Muscle of back (tissue), 13 donors: ENCODE measurements at places on chromosomes 12 and 14. TPM values are rescaled to one million over a fixed set of nuclear protein-coding genes. Genes with fewer than 3 reads are reported as not detected.

The CCDC175 gene
- not detected for polyA plus RNA-seq

- no peak for DNase-seq
Observed at GRCh38 chr12:38998887-38999482, 93.6 kb upstream of the CPNE8 start.

DNA sequence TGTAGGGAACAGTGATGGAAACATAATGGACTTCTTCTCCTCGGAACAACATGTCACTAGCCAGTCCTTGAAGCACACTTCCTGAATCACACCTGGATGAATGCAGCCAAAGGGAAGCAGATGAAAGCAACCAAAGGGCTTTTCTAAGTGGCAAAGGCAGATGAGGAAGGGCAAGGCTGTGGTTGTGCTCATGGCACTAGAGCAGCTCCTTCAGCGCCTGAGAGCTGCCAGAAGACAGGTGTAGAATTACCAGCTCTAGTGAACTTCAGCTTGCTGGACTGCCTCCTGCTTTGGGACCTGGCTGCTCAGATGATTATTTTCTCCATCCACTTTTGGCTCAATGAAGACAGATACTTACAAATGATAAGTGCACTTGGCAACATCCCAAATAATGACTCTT lies 1372.1 kb upstream of the SEL1L start:
- DNase-seq, result no peak

DNA sequence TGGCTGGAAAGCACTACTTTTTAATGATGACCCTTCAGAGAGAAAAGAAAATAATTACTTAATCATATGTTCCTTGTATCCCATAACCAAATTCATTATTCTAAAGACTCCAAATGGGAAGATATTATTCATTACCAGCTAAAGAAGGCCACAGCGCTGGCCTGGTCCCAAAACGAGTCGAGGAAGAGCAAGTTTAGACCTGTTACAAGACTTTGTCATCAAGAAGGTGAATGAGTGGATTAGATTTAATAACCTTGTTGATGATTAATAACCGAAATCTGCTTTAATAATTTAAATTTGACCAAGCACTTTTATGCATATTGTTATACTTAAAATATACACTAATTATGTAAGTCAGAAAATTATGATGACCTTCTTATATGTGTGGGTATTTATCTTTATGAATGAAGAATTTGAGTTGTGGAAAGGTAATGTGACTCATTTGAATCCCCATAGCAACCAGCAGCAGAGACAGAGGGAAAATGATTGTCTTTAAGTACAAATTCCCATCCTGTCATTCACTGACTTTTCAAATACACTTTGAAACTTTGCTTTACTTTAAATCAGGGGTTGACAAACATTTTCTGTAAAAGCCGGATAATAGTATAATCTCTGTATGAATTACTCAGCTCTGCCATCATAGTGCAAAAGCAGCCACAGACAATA lies 200.3 kb upstream of the NPAS3 start:
- no peak for DNase-seq

The UNG gene
- 24.0 TPM for polyA plus RNA-seq

The HOMEZ gene
- 11.1 TPM for polyA plus RNA-seq

The KRT6C gene
- not detected for polyA plus RNA-seq

DNA sequence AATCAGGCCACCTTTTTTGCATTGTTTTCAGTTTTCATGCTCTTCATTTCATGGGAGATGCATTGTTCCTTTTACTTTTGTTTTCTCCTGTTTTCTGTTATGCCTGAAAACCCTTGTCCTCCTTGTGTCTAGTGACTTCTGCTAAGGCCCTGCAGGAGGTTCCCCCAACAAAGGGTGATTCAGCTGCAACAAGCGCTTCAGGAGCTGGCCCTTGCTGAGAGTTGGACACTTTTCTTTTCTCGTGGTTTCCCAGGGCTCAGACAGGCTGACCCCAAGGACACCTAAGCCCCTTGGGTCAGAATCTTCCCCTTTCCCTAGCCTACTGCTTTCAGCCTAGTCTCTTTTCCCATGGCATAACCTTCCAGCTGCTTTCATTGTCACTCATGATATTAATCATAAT lies 98.9 kb downstream of the PLXNC1 start:
- no peak for DNase-seq

The MYH6 gene
- 6.0 TPM for polyA plus RNA-seq

GRCh38 chr12:68406134-68406576 lies 74.0 kb upstream of the MDM1 start:
- DNase-seq, result peak; percentile 80

The FOXN3 gene
- 75.7 TPM for polyA plus RNA-seq

DNA sequence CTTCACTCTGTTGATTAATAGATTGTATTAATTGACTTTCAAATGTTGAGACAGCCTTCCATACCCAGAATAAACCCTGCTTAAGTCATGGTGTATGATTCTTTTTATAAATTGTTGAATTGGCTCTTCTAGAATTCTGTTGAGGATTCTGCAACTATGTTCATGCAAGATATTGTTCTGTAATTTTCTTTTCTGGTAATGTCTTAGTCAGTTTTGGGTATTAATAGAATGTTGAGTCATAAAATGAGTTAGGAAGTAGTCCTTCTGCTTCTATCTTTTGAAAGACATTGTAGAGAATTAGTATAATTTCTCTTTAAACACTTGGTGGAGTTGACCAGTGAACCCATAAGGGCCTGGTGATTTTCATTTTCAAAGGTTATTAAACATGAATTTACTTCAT lies 958.9 kb downstream of the LRFN5 start:
- DNase-seq, result no peak

- DNase-seq, result no peak
Observed at GRCh38 chr12:102920271-102920670, 3.2 kb upstream of the PAH start.

The CDKN3 gene
- 26.9 TPM for polyA plus RNA-seq

The PAPLN gene
- 4.3 TPM for polyA plus RNA-seq

DNA sequence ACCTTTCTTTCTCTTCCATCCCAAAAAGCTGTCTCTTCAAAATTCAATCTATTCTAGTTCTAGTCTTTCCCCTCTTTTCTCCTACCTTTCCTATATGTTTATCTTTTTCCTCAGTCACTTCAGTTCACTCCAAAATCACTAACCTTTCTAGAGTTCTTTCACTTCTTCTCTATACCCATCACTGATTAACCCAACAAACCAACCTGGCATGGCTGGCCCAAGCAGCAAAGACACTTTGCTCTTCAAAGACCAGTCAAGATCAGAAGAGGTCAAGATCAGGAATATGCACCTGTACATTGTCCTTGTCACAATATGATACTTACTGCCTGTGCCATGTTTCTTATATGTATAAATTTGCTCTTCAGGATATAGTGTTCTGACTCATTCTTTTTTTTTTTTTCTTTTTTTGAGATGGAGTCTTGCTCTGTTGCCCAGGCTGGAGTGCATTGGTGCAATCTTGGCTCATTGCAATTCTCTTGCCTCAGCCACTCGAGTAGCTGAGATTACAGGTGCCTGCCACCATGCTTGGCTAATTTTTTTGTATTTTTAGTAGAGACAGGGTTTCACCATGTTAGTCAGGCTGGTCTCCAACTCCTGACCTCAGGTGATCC lies 112.9 kb downstream of the C12orf42 start:
- DNase-seq, result no peak

- DNase-seq, result no peak
Observed at GRCh38 chr12:51346581-51346980, at the start of gene CELA1. TSS of gene CELA1 (minus strand) at chr12:51346679. CDS start at chr12:51346638, 41 bp downstream.

The OTOGL gene
- 0.38 TPM for polyA plus RNA-seq

GRCh38 chr12:121278169-121279070 lies 18.1 kb downstream of the CAMKK2 start:
- no peak for DNase-seq

DNA sequence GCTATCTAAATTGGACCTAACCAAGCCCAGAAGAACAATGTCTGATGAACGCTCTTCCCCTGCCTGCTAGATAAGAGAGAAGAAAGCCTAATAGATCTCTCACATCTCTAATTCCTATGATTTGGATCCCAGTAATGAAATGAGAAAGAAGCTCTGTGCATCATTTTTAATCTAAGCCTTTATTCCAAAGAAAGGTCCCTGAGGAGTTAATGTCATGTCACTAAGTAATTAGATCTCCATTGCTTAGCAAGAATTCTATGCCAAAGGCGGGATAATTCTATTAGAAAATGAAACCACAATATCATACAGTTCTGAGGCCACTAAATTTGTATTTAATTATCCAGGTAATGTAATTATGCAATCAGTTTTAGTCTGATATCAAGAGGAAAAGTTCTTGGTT lies 74.2 kb upstream of the TMEM260 start:
- DNase-seq, result no peak

GRCh38 chr14:75101491-75101890 lies 25.4 kb downstream of the NEK9 start:
- DNase-seq, result no peak

The MSI1 gene
- polyA plus RNA-seq, result 4.6 TPM

- peak; percentile 17 for DNase-seq
Observed at GRCh38 chr14:21498540-21499526, 12.3 kb downstream of the METTL3 start.

DNA sequence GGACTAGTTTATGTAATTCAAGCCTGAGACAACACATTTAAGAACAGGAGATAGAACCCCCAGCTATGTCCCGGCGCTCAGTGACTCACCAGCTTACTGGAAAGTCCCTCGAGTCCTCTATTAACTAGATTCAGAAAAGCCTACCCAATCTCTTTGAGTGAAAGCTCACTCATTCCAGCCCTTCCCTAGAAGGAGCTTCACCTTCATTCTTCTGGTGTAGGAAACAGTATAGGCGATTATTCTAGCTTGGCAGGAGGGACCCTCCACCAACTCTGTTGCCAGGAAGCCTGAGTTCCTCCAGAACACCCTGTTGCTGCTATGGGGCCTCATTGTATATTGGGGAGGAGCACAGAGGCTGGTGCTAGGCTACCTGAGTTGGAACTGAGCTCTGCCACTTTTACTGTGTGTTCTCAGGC lies 57.2 kb upstream of the AEBP2 start:
- DNase-seq, result no peak

The IRAK4 gene
- 7.9 TPM for polyA plus RNA-seq

The NUDT14 gene
- 16.5 TPM for polyA plus RNA-seq

The FAM181A gene
- polyA plus RNA-seq, result not detected
